Vagina (tissue), 2 donors: ENCODE measurements at places on chromosomes 5 and 9. TPM values are rescaled to one million over a fixed set of nuclear protein-coding genes. Genes with fewer than 3 reads are reported as not detected.

DNA sequence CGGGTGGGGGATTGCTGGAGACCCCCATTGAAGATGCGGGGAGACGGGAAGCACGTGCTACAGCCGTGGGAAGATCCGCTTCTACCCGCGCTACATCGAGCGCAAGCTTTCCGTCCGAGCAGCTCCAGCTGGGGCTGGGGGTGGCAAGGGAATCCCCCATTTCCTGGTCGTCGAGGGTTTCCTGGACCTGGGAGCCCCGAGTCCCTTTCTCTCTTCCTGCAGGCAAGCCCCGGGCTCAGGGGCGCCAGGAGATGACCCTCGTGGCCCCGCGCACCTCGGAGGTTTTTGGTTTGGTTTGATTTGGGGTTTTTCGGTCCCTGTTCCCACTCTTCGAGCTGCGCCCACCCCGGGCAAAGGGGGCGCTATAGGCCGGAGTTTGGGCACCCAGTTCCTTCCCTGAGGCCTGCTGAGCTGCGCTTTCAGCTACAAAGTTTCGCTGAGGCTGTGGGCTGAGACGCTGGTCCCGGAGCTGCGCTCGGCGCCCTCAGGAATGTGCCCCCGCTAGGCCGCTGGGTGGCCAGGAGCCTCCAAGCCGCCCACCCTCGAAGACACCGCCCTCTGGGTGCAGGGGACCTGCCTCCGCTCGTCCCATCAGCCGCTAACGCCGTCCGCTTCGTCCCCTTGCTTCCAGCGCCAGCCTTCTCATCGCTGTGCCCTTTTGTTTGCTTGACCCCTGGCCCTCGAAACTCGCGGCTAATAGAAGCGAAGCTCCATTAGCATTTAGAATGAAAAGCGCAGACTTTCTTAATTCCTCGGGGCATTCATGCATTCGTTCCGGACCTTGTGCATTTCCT is 2.9 kb downstream of the NR4A3 start:
- H3K27ac ChIP-seq = peak overlapping the region; percentile 99
- peaks cover 31% of the 10 kb centered on the region for H3K4me1 ChIP-seq
- no peaks in the 10 kb centered on the region for H3K36me3 ChIP-seq
- no peak for DNase-seq
- H3K27me3 ChIP-seq = no peaks in the 10 kb centered on the region

DNA sequence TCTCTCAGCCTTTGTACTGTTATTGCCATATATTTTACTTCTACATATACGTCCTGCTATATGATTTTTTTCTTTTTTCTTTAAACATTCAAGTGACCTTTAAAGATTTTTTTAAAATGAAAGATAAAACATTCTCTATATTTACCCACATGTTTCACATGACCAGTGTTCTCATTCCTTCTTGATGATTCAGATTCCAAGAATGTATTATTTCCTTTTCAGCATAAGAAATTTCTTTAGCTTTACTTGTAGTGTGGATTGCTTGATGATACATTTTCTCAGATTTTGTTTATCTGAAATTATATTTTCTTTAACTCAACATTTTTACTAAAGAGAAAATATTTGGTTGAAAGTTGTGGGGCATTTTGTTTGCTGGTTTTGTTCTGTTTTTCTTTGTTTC is 792.1 kb downstream of the BRINP1 start:
- H3K27me3 ChIP-seq = no peaks in the 10 kb centered on the region
- no peaks in the 10 kb centered on the region for H3K4me1 ChIP-seq
- no peak overlapping the region for H3K27ac ChIP-seq
- H3K36me3 ChIP-seq = no peaks in the 10 kb centered on the region

GRCh38 chr9:37967761-37968080 is 63.8 kb upstream of the SLC25A51 start:
- H3K27me3 ChIP-seq = no peaks in the 10 kb centered on the region
- DNase-seq = no peak
- H3K4me1 ChIP-seq = peaks cover 70% of the 10 kb centered on the region
- H3K27ac ChIP-seq = no peak overlapping the region
- no peaks in the 10 kb centered on the region for H3K36me3 ChIP-seq

VCAN gene
- total RNA-seq = 71.2 TPM

DNA sequence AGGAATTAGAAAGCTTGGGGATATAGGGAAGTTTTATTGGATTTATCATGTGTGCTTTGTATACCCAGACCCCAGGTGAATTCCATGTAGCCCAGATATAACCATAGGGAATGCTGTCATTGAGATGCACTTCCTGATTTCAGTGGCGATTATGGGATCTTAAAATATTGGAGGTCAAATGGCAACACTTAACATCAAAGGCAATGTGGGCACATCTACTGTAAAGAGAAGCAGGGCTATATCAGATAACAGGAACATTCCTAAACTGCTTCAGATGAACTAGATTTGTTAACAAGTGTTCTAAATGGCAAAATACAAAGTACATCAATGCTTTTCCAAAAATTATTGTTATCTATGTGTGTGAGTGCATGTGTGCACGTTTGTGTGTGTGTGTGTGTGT is 883.5 kb upstream of the EDIL3 start:
- no peak overlapping the region for H3K27ac ChIP-seq
- H3K4me1 ChIP-seq = no peaks in the 10 kb centered on the region
- no peak for DNase-seq
- H3K4me3 ChIP-seq = no peak overlapping the region

GRCh38 chr5:126884269-126884819 is 107.4 kb downstream of the LMNB1 start:
- H3K27ac ChIP-seq = no peak overlapping the region
- H3K27me3 ChIP-seq = no peaks in the 10 kb centered on the region
- DNase-seq = no peak
- no peaks in the 10 kb centered on the region for H3K4me1 ChIP-seq
- no peak overlapping the region for H3K4me3 ChIP-seq
- no peaks in the 10 kb centered on the region for H3K36me3 ChIP-seq

NLN gene
- total RNA-seq = 6.6 TPM

TNFSF8 gene
- total RNA-seq = 4.2 TPM

CD180 gene
- 2.0 TPM for total RNA-seq

DNA sequence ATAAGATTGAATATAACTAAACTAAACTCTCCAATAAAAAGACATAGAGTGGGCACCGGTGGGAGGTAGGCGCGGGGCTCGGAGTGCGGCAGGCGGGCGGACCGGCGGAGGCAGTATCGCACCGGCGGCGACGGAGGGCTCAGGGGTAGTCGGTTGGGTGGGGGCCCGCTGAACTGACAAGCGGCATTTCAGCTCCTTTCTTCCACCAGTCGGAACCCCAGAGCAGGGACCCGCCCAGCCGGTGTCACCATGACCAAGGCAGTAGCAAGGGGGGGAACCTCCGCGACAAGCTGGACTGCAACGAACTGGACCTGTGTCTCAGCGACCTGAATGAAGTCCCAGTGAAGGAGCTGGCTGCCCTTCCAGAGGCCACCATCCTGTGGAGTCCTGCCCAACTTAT is 156.7 kb downstream of the HINT1 start:
- H3K4me3 ChIP-seq = no peak overlapping the region
- H3K4me1 ChIP-seq = no peaks in the 10 kb centered on the region
- no peaks in the 10 kb centered on the region for H3K36me3 ChIP-seq
- DNase-seq = no peak

DNA sequence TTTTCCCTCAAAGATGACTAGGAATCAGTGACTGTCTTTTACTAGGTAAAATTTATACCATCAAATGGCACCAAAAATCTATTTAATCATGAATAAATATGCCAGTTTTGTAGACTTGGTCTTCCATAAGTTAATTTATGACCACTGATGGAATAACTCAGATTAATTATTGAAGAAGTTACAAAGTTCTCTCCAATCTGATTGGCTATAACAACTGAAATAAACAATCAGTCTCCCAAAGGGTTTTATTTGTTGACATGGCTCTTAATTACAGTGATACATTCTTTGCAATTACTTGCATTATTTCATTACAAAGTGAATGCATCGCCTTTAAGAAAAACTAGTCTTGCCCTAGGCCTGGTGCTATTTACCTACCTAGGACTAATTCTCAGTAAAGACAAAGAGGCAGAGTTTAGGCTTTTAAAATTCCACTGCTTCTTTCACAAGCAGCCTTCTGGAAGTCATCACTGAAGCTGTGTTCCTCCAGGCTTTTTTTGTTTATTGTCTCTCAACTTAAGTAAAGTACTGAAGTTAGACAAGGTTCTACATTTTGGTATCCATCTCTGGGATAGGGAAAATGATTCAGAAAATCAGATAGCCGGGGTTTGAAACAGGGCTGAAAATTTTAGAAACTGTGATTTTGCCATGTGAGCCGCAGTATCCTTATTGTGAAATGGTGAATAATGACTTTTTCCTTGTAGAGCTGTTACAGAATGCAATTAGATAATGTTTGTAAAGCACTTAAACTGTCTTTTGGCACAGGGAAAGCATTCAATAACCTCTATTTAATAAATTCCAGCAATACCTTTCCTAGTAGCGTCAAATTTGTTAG is 2.5 kb downstream of the STOM start:
- no peaks in the 10 kb centered on the region for H3K27me3 ChIP-seq
- H3K27ac ChIP-seq = peak overlapping the region; percentile 97
- DNase-seq = no peak
- peak overlapping the region; percentile 74 for H3K4me3 ChIP-seq
- H3K4me1 ChIP-seq = peaks cover 80% of the 10 kb centered on the region

SNCB gene
- total RNA-seq = not detected

DNA sequence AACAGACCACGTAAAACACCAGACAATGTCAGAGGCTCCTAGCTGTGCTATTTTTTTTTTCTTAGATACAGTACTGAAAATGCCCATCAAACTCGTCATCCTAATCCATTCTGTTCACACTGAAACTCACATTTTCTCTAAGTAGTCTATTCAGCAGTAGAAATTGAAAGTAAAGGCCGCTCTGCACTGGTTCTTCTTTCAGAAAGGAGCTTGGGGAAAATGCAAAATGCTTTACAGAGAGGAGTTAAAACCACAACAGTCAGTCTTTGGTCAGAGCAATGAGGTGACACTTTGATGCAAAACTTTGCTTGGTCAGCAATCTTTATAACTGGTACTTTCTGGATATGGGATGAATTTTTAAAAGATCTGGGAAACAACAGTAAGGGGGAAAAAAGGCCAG is 43.8 kb upstream of the SUSD1 start:
- no peaks in the 10 kb centered on the region for H3K27me3 ChIP-seq
- H3K36me3 ChIP-seq = no peaks in the 10 kb centered on the region
- no peak overlapping the region for H3K27ac ChIP-seq
- no peak for DNase-seq
- H3K4me1 ChIP-seq = no peaks in the 10 kb centered on the region

IL3 gene
- total RNA-seq = not detected
